ENCODE measurements at places on chromosomes 3 and 15.
A peak's percentile ranks its signal among the peaks of the same experiment; 100 is the strongest.

- DNase-seq = no peak
Measured at GRCh38 chr3:126954141-126954842, 28.6 kb upstream of the PLXNA1 start.

DNA sequence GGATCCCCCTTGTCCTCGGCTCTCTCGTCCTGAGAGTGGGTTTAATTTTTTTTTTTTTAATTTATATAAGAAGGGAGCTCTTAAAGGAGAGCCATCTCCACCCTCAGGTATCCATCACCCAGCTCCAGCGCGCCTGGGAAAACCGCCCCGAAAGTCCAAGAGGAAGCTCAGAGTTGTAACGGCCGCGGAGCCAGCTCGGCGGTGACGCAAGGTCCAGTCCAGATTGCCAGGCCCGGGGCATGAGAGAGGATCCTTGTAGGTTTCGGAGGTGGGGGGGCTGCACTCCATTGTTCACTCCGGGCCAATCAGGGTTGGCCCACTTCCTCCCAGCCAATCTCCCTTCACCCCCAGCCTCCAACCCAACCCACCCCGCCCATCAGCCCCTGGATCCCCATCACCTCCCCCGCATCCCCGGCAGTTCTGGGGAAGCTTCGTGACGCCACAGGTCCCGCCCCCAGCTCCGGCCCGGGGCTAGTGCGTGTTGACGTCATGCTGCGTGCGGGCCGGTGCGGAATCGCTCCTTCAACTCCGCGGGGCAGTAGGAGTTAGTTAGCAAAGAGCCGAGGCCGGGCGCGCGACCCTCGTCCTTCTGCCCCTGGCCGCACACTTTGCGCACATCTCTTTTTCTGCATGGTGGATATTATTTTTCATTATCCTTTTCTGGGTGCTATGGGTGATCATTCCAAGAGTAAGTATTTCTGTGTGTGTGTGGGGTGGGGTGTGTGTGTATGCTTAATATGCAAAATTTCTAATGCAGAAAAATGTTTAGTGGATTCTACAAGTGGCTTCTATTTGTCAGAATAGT is at the start of gene ISL2:
ISL2 (plus strand) TSS at position 520 of the 805 bp plus-strand sequence; CDS start at position 631, 111 bp downstream.
- peak; percentile 36 for DNase-seq

- DNase-seq = no peak
Measured at GRCh38 chr3:10615715-10616114, 110.3 kb upstream of the ATP2B2 start.

DNA sequence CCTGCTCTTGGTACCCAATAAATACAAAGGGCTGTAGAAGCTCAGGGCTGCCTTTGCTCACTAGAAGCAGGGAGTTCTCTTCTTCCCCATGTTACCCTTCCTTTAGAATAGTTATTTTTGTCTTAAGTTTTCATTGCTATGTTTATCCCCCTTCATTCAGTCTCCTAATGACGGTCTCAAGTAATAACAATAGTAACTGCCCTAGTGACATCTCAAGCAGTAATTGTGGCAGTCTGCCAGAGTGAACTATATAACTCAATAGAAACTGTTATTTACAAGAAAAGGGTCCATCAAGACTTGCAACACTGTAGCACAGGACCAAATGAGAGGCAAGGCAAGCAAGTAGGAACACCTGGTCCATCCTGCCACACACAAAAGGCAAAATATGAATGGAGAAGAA is 32.5 kb upstream of the SIN3A start:
- DNase-seq = no peak

GRCh38 chr15:66581972-66582537 is 16.3 kb upstream of the LCTL start:
- DNase-seq = peak; percentile 54

DNA sequence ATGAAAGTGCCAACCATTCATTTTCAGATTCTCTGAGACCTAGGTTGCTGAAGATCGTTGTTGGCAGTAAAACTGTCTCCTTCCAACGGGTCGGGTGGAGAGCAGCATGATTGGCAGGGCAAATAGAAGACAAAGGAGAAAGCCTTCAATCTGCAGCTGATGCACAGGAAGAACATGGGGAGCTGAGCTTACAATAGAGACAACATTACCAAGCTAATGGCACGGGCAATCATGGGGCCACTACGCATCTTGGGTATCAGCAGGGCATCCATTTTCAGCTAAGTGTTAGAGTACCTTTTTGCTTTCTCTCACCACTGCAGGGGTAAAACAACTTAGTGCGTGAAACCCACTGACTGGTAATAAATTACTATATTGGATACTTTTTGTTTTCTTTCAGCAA is 114.8 kb downstream of the WDR72 start:
- no peak for DNase-seq

DNA sequence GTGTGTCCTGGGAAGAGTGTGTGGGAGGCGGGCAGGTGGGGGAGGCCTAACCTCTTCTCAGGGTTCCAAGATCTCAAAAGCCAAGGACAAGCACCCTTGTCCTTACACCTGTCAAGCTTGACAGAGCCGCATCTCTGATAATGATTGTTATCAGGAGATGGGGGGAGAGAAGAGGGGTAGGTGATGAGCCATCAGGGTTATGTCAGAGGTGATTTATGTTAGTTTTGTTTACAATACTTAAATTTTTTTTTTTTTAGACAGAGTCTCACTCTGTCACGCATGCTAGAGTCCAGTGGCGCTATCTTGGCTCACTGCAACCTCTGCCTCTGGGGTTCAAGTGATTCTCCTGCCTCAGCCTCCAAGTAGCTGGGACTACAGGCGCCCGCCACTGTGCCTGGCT is 7.4 kb upstream of the NCBP2 start:
- no peak for DNase-seq

DNA sequence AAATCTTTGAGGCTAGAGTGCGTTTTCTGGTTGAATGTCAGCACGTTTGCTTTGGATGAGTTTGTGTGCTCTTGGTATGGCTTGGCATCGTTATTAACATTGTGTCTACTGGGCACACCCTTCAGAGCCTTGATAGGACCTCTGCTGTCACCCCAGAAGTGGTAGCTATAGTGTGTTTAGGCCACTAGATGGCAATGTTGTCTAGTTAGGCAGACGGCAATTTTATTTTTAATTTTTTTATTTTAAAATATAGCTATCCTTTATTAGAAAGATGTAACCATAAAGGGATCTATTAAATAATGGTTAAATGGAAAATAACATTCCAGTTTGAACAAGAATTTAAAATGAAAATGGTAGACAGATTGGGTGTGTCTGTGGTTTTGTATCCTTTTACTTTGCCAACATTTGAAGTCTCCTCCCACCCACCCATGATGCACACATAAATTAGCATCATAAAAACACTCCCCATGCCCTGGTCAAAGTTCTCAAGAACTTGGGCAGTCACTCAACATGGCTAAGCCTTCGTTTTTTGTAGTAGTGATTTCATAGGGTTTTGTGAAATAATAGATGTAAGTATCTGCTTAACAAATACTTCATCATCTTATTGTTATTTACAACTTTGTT is 200.7 kb downstream of the KCNH8 start:
- DNase-seq = peak; percentile 21

DNA sequence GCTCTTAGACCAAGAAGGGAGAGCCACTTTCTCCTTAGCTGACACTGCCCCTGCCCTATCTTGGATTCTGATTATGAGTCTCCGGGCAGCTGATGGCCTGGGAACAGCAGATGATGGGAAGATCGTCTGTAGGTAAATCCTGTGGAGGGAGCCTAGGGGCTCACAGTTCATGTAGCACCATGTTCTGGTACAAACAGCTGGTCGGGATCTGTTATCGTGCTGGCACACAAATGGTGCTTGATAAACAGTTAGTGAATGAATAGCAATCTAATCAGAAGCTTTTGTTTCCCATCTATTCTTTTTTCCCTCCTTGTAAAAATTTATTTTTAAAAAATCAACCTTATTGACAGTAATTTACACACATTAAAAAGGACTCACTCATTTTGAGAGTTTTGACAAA is 26.8 kb downstream of the CDCP1 start:
- no peak for DNase-seq

- DNase-seq = no peak
Measured at GRCh38 chr15:41804361-41804760, 23.5 kb upstream of the JMJD7 start.

DNA sequence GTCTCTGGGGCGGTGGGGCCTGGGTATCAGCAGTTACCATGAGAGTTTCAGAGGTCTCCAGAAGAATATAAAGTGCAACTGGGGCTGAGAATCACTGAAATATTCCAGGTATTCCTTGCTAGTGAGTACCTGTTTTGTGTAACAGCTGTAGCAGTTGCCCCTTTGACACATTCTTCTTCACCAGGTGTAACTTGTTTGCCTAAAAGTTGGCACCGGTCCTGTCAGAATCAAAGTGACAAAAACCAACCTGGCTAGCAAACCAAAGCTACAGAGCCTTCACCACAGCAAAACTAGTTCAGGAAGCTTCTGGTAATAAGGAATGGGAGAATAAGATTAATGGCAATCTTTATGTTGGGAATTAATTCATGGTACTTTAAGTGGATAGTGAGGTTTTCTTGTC is 296.0 kb downstream of the NAALADL2 start:
- DNase-seq = no peak

DNA sequence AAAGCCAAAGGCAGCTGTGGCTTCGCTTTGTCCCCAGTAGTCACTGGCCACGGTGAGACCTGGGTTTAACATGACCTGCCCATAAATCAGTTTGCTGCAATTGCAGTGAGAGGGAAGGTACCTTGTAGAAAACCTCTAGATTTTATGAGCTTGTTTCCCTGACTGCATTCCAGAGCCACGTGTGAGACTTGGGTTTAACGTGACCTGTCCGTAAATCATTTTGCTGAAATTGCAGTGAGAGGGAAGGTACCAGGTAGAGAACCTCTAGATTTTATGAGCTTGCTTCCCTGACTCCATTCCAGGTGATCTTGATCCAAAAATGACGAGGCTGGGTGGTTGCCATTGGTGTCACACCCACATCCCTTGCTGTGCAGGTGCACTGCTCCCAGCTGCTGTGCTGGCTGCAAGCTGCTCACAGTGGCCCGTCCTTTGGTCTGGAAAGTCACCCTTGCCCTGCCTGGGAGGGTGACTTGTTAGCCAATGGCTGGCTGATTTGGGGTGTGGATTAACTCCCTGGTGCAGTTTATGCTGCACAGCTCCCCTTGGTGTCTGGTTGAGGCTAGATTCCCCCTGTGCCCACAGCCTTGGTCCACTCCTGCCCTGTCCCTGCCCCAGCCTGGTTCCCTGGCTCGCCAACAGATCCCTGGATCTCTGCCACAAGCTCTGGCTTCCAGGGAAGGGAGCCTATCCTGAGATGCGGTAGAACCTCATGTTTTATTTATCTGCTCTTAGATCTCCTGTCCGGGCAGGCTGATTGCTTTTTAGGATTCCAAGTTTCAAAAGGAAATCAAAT is 192.7 kb upstream of the CTDSPL start:
- no peak for DNase-seq

DNA sequence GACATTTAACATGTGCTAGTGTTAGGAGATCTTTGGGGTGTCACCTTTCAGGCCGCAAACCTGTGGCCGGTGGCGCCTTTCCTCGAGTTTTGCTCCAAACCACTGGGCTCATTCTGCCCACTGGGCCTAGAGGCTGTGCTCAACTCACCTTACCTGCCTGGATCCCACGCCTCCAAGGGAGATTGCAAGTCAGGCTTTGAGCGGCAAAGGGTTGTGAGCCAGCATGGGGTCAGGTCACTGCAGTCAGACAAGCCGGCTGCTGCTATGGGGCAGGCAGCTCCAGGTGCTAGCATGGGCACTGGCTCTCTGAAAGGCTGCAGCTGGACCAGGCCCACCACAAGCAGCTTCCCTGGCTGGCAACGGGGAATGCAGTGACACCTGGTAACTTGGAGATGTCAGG is 265.5 kb downstream of the ZBBX start:
- DNase-seq = no peak

GRCh38 chr3:71528816-71529215 is 54.7 kb downstream of the FOXP1 start:
- no peak for DNase-seq

- no peak for DNase-seq
Measured at GRCh38 chr15:74789171-74789631, 7.3 kb downstream of the CSK start.

DNA sequence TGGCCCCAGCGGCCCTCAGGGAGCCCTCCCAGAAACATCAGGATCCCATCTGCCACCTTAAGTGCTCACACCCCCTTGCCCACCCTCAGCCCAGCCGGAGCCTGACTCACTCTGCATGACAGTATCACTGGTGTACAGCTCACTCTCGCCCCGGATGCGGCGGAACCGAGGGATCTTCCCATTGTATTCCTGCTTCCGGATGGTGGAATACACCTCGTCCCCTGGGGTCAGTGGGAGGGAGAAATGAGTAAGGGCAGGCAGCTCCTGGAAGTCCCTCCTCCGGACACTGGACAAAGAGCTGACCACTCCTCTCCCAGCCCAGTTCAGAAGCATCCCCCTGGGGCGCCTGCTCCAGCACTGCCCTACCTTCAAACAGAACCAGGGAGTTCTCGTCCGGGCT is 16.5 kb downstream of the SEMA7A start:
- peak; percentile 53 for DNase-seq

- DNase-seq = no peak
Measured at GRCh38 chr3:52679811-52680210, 5.9 kb downstream of the PBRM1 start.

DNA sequence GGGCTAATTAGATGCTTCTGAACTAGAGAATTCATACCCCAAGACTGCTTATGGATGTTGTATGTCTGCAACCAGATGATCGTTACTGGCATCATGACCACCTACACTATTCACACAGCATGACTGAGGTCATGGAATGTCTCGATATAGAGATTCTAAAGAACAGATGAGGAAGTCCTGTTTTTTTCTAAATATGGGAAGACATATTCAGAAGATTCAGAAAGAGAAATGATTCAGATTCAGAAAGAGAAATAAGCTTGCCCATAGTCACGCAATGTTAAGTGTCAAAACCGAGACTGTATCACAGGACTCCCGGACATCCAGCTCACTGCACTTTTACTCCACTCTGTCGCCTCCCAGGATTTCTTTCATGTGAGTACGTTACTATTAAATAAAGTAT is 136.2 kb downstream of the TPRG1 start:
- no peak for DNase-seq

GRCh38 chr3:140166861-140167599 is 232.0 kb downstream of the CLSTN2 start:
- DNase-seq = no peak

DNA sequence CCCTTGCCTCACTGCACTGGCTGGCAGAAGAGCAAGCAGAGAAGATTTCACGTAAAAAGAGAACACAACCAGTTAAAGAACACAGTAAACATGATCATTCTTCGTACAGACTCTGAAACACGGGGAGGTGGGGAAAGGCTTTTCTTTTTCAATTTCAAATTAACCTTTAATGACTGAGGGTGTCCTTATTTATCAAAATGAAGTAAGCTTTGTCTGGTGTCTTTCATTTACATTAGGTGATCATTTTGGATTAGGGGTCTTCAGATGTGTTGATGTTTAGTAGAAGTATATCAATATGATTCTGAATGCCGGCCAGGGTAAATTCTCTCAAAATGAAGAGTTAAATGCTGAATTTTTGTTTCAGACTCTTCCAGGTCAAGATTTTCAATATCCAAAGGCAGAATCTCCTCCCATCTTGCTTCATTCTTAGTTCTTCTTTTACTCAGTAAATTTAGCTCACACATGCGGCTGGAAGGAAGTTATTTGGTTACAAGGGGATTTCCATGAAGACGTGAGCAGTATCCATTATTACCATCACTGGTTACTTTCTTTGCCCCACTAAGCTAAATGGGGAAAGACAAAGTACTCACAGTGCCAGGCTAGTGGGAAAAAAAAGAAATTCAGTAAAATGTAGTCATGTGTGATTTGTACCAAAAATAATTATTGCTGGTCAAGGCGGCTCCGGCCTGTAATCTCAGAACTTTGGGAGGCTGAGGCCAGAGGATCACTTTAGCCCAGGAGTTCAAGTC is 272.2 kb upstream of the NR2F2 start:
- DNase-seq = no peak

Measured in fibroblast of lung (primary cell).